ENCODE measurements at places on chromosomes 11 and 22.
A peak's percentile ranks its signal among the peaks of the same experiment; 100 is the strongest.

GRCh38 chr11:124211321-124211720 lies 28.2 kb downstream of the OR10D3 start:
- no peak for DNase-seq

DNA sequence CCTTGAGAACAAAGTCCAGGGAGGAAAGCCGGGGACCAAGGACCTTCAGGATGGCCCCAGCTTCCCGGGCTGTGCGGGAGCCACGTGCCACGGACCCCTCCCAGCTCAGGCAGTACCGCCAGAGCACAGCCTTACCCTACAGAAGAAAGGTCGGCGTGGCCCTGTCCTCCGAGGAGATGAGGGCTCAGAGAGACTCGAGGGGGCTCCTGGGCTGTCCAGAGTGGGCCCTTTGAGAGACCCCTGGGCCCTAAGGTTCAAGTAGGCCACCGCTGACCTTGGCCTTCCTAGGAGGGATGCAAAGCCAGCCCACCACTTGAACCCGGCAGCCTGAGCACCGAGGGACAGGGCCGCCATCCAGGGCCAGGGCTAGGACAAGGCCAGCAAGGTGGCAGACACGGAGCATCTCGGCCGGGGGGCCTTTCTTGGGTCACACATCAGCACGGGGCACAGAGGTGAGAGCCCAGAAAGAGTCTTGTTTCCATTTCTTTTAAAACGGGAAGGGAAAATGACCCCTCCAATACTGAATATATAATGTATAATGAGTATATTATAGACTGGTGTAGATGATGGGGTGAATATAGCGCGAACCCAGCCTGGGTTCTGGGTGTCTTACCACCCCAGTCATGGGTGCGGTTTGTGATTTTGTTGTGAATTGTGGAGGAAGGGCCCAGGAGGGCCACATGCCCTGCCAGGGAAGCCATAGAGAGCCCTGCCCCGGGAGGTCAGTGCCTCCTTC lies 34.4 kb upstream of the PPARA start:
- DNase-seq = no peak

DNA sequence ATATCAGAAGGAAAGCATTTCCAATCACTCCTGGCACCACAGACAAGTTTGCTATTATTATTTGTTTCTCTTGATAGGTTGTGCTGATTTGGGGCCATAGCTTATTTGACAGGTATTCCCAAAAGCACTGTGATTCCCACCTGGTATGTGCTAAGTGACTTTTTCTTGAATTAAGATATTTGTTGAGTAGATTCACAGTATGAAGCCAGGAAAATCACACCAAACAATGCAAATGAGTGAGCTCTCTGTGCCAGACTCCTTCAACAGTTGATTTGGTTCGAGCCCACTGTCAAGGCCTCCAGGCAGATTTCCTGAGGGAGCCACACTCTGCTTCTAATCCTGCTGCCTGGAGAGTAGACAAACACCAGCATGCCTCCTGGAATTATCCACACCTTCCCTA lies 253.0 kb upstream of the POU2AF2 start:
- no peak for DNase-seq

DNA sequence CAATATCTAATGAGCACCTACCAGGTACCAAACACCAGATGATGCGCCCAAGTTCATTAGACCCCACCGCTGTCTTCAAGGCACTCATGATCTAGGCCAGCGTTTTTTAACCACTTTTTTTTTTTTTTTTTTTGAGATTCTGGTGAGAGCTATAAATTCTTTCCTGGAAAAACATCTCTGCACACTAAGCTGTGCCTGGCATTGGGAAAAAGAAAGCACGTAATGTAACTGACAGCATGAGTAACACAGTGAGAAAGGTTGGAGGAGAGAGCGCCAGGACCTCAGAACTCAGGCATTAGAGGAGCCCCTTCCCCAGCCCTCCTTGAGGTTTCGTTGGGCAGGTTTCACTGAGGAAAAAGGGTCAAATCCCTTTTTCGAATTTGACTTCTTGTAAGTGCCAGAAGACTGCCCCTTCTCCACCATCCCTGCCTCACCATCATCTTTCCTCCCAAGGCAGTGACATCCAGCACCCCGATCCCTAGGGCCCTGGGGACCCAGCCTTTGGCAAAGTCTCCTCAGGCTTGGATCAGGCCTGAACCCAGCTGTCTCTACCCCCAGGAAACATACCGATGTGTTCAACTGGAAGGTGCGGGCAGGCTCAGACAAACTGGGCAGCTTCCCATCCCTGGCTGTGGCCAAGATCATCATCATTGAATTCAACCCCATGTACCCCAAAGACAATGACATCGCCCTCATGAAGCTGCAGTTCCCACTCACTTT lies 26.1 kb upstream of the SMIM35 start:
- DNase-seq = no peak

DNA sequence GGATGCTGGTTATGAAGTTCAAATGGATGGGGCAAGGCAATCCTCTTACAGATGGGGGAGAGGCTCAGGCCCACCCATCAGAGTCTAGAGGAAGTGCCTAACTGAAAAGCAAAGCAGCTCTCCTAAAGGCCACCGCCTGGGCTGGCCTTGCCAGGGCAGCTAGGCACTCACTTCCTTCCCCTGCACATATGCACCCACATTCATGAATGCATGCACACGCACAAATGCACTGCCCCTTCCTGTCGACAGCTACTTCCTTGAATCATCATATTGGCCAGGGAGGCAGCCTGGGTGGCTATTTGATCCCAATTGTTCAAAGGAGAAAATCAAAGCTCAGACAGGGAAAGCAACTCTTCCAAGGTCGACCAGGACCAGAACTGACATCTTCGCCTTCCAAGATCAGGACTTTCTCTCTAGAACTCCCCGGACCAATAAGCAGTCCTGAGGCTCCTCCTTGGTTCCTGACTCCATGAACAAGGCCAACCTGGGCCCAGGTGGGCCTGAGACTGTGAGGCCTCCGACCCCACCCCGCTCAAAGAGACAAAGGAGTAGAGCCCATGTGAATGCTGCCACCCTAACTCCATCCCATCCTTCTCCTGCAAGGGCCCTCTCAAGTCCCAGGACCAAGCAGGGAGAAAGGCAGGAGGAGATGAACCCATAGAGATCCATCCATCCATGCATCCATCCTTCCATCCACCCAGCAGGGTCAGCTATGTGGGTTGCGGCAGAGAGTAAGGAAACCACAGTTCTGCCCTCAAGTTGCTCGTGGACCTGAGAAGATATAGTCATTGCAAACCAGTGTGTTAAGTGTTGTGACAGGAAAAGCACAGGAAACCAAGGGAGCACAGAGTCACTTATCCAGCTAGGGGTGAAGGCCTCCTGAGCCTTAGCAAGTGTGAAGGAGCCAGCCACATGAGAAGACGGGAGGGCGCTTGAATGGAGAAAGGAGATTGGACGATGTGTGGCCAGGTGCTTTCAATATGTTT lies 35.4 kb upstream of the LMO1 start:
- DNase-seq = no peak

- DNase-seq = peak; percentile 90
Observed at GRCh38 chr22:50218996-50219727, 18.4 kb downstream of the SELENOO start.

DNA sequence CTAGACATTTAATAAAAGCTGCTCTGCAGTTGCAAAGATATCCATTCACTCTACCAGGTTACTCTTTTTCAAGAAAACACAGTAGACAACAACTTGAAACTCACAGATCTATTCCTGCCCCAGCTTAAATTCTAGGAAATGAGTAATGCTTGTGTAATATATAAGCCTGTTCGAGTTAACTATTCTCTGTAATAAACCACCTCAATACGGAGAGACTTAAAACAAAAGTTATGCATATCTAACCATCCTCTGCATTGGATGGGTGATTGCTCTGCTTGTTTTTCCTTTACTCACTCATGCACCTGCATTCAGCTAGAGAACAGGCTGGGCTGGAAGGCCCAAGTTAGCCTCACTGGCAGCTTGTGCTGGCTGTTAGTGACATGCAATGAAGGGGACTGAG lies 13.3 kb downstream of the LRRC4C start:
- no peak for DNase-seq

DNA sequence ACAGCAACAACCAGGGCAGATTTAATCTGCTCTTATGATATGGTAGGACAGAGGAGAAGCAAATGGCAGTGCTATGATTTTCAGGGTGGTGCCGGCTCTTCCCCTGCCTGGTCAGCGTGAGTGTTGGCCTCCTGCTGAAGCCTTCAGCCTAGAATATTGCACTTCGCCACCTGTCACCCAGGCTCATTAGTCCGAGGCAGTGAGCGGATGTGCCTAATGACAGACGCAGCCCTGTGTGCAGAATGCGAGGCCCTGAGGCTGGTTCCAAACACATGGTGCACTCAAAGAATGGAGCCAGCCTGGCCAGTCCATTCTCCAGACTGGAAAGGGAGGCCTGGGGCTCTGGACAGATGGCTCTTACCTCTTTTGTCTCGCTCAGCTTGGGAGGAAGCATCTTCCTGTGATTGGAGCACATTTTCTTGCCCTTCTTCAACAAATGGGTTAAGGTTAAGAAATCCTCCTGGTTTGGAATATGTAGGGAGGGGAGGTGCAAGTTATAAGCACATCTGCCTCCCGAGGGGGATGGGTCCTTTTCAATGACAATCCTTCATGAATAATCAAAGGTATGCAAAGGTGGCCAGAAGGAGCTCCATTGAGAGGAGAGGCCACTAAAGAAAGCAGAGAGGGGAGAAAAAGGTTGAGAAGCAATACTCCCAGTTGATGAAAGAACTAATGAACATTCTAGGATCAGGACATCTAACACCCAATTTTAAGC lies 39.7 kb upstream of the GALNT18 start:
- DNase-seq = no peak

- DNase-seq = no peak
Observed at GRCh38 chr11:87425943-87426342, 388.2 kb downstream of the TMEM135 start.

GRCh38 chr11:35235936-35236666 lies 97.1 kb downstream of the CD44 start:
- no peak for DNase-seq

GRCh38 chr11:62607714-62608113 lies 4.9 kb downstream of the EML3 start:
- no peak for DNase-seq

DNA sequence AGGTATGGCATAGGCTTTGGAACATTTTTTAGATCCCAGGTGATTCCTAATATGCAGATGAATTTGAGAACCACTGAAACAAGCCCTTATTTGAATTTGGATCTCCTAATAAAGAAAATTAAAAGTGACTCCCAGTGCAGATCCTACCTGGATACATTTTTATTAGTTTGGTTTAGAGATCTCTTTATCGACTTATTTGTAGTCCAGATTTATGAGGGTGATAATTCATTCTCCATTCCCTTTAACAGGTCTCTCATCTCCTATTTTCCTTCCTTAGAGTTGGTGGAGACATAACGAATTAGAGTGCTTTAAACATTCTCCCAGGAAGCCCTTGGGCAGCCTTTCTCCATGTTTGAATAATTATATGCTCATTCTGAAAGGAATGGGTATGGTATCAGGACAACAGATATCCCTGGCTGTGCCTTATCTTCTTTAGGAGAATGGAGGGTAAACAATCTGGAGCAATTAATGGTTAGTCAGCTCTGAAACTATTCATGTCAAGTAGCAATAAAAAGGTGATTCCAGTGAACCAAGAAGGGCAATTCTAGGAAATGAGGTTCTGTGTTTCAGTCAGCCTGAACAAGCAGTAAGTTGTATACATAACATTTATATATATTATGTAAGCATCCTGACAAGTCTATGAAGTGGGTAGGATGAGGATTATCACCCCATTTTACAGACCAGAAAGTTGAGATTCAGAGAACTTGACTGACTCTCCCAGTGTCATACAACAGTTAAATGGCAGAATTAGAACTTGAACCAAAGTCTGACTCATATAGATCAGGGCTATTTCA lies 53.9 kb upstream of the RCE1 start:
- DNase-seq = peak; percentile 80

DNA sequence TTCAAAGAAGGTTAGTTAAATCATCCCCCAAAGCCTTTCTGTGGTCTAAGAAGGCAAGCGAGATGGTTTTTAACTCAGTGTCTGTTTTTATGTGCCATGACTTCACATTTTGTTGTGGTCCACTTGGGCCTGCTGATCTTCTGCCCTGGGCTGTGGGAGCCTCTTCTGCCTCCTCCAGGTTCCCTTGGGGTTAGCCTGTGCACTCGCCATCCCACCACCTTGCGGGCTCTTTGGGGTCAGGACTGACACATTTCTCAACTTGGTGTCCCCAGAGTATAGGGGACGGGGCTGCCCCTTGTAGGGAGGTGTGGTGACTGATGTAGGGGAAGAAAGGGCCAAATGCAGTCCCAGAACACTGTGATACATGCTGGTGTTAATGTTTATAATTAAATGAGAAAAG lies 207.0 kb downstream of the TBC1D22A start:
- no peak for DNase-seq

DNA sequence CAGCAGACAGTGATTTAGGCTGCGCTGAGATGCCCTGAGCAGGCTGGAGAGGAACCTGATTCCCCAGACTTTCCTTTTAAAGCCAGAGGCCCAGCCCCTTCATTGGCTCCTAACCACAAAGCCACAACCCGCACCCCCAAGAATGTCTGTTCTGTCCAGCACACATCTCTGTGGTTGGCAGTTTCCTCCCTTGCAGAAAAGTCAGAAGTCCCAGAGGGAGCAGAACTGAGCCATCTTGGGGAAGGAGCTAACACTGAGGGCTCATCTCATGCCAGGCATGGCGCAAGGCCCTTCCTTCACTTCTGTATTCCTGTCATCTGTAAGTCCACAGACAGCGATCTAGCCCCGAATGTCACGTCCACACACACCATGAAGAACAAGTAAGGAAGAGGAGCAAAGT lies 97.1 kb upstream of the SYT13 start:
- no peak for DNase-seq

GRCh38 chr11:61711498-61711897 lies 31.3 kb downstream of the DAGLA start:
- DNase-seq = no peak

DNA sequence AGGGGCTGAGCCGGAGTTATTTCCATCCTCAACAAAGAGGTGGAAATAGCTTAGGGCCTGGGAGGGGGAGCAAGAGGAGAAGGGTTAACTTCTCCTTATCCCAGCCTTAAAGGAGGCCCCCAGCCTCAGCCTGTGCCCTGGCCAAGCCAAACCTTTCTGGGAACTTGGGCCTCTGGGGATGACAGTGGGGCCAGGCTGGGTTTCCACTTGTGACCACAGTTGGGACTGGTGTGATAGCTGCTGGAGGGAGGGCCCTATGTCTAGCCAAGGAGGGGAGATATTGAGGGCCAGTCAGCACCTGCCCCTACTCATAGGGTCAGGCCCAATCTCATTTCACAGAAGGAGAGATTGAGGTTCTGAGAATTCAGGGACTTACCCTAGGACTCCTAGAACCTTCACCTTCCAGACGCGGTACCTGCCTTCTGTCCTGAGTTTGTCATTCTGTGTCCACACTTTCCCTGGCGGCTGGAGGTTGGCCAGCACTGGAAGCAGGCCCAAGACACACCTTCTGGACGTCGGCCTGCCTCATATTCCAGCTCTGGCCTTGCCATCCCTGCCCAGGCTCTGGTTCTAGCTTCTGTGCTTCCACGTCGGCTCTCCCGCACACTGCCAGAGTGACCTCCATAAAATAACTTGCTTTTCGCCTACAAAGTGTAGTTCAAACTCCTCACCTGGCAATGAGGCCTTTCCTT lies 3.1 kb downstream of the RELT start:
- no peak for DNase-seq

DNA sequence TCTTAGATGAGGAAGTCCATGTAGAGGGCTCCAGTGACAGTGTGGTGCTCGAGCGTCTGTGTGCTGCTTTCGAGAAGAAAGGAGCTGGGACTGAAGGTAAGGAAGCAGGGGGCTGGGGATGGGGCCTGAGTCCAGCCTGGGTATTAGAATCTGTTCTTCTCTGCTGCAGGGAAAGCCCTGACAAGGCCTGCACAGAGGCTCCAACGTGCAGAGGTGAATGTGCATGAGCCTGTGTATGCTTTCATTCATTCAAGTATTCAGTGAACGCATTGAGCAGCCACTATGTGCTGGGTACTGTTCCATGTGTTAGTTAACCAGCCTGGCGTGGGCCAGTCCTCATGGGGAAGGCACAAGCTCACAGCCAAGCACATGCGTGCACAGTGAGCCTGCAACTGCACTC lies 93.4 kb downstream of the MYO18B start:
- no peak for DNase-seq

All from small intestine (tissue), 16 donors.